ENCODE measurements at places on chromosomes 5 and 9.

DNA sequence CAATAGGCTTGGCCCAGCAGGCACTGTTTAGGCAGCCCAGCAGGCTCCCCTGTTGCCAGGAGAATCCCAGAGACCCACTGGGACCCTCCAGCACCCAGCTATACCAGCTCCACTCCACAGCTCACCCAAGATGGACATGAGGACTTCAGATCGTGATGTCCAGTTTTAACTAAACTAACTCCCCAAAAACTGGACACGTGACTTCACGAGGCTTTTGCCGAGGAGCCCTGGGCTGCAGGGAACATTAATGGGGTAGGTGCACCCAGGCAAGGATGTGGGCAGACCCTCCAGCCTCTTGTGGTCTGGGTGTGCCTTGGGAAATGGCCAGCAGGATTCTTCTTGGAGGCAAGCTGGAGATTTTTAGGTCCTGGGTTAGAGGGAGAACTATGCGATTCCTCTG lies 8.9 kb upstream of the NKD2 start:
- no peak for DNase-seq

- no peak for DNase-seq
Observed at GRCh38 chr5:33494466-33494865, 53.7 kb downstream of the TARS1 start.

DNA sequence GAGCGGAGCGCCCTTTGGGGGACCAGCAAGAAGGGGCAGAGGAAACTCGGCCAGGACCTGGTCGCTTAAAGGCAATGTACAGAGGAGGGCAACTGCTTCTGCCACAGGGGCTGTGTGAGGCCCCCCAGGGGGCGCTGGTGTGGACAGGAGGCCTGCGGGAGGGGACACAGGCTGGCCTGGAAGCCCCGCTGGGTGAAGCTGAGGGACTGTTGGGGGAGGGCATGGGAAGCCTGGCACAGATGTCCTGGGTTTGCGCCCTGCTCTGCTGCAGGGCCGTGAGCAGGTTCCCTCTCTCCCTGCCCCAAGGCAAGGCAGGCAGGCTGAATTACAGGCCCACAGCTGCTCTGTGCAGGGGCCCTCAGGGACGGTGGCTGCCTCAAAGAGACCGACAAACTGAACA lies 5.4 kb downstream of the MED22 start:
- no peak for DNase-seq

DNA sequence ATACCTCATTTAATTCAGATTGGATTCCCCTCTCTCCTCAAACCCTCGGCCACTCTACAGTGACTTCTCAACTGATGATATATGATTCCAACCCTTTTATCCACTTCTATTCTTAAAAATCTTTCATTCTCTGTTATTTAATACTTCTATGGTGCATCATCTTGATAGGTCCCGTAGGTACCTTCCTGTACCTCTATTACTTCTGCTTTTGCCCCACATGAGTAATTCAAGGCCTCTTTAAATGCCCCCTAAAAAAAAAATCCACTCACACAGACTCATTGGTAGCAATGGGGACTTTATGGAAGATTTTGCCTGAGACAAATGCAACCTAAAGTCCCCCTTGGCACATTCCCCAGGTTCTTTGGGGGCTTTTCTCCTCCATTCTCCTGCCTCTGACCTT lies 54.3 kb downstream of the FAM81B start:
- no peak for DNase-seq

- no peak for DNase-seq
Observed at GRCh38 chr5:18050776-18051175, 416.5 kb downstream of the TAF11L14 start.
